ENCODE measurements at places on chromosomes 13 and 19.
A peak's percentile ranks its signal among the peaks of the same experiment; 100 is the strongest.

DNA sequence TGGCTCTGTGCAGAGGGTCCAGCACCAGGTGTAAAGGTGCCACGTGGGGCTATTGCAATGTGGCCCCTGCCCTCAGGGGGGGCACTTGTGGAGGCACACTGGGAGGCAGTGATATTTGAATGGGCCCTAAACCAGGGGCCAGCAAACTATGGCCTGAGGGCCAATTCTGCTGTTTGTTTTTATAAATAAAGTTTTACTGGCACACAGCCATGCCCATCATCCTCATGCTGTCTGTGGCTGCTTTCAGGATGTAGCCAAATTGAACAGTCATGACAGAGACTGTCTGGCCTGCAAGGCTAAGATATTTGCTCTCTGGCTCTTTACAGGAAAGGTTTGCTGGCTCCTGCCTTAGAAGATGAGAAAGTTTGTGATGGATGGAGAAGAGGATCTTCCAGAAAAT is 33.9 kb upstream of the RANBP3 start:
- no peak for DNase-seq

DNA sequence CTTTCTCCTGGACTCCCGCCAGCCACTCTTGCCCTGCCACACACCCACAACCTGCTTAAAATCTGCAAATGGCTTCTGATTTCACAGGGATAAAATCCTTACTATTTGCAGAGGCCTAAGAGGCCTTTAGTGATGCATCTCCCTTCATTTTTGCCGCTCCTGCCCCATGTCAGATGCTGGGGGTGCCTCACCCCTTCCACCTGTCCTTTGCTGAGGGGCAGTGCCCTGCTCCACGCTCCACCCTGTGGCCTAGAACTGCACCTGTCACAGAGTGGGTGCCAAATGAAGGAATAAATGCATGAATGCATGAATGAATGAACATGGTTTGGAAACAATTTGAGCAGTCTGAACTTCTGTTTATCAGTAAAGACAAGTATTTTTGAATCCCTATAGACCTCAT is 34.1 kb upstream of the UQCRFS1 start:
- no peak for DNase-seq

GRCh38 chr19:10961073-10961860 is 437 bp downstream of the SMARCA4 start:
- DNase-seq: no peak

DNA sequence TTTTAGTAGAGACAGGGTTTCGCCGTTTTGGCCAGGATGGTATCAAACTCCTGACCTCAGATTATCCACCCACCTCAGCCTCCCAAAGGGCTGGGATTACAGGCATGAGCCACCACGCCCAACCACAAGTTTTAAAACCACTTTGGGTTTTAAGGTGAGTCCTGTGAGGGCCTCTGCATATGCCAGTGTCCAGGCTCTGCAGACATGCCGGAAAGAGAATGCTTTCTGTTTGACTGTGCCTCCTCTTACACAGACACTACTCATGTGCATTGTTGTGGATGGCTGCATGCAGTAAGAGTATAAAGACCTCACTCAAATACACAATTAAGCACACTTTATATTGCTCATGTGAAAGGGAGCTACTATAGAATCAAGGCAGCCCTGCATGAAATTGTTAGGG is 20.8 kb upstream of the SLC25A30 start:
- no peak for DNase-seq

- no peak for DNase-seq
Measured at GRCh38 chr13:39888865-39889810, 233.7 kb downstream of the COG6 start.

- no peak for DNase-seq
Measured at GRCh38 chr19:10812902-10813404, 23.1 kb downstream of the TMED1 start.

DNA sequence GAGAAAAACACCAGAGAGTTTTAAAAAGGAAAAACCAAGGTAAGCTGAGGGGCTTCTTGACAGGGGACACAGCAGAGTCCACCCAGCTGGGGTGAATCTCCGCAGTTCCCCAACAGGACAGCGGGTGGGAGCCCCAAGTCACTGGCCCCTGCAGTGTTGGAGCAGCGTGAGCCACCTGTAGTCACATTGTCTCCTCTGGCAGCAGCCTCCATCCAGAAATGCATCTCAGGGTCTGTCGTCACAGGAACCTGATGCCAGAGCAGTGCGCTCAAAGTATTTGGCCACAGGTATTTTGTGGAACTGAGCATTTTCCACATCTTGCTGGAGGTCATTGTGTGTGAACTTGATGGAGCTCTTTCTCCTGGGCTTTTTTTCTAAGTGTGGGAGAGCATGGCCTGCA is 24.7 kb downstream of the CHAMP1 start:
- DNase-seq: no peak

- DNase-seq: no peak
Measured at GRCh38 chr13:59562924-59563323, 600.8 kb downstream of the DIAPH3 start.

DNA sequence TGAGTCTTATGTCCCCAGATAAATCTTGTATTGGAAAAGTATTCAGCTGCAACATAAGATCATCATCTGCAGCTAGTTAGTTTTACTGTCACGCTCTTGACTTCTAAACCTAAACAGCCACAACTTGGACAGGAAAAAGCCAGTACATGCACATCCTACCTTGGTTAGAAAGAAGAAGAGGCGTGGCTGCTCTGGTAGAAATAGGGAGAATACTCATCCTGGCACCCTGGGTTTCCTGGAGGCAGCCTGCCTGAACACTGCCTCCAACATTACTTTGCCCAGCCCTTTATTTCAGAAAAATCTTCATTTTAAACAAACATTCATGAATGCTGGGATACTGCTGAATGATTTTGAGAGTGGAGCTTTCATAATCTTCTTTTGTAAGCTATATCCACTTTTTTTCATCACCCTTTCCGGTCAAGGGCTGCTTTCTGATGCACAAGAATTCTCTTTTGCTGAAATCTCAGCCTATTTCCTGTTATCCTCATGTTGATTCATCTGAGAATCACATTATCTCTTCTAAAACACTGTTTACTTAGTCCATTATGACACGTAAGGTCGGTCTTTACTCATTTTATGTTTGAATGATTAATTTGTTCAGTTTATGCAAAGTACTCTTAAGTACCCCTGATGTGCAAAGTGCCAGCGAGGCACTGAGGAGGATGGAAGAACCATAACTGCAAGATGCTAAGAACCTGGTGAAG is 55.2 kb downstream of the STARD13 start:
- DNase-seq: no peak

GRCh38 chr13:52921194-52921593 is 72.8 kb upstream of the PCDH8 start:
- no peak for DNase-seq

GRCh38 chr13:73138638-73139491 is 80.1 kb downstream of the KLF5 start:
- DNase-seq: no peak

DNA sequence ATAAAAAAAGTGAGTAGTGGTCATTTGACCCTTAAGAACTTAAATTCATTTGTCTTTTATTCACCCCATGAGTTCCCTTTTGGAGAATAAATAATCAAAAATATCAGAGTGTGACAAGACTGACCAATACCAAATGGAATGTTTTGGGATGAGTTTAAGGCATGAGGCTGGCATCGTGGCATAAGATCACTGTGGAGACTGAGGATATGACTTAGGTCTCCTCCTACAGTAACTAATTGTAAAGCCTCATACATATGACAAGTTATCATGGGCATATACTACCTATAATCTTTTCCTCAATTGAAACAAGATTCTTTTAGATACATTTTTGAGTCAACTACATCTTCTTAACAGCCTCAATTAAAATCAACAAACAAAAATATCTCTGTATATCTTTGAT is 782.0 kb downstream of the SLITRK1 start:
- no peak for DNase-seq

- no peak for DNase-seq
Measured at GRCh38 chr19:29563486-29564101, 37.8 kb downstream of the VSTM2B start.

GRCh38 chr13:27348461-27348860 is 76.0 kb upstream of the GTF3A start:
- DNase-seq: no peak

- no peak for DNase-seq
Measured at GRCh38 chr13:107765724-107766401, 449.5 kb downstream of the LIG4 start.

GRCh38 chr13:42699912-42700311 is 81.5 kb upstream of the FAM216B start:
- DNase-seq: no peak

DNA sequence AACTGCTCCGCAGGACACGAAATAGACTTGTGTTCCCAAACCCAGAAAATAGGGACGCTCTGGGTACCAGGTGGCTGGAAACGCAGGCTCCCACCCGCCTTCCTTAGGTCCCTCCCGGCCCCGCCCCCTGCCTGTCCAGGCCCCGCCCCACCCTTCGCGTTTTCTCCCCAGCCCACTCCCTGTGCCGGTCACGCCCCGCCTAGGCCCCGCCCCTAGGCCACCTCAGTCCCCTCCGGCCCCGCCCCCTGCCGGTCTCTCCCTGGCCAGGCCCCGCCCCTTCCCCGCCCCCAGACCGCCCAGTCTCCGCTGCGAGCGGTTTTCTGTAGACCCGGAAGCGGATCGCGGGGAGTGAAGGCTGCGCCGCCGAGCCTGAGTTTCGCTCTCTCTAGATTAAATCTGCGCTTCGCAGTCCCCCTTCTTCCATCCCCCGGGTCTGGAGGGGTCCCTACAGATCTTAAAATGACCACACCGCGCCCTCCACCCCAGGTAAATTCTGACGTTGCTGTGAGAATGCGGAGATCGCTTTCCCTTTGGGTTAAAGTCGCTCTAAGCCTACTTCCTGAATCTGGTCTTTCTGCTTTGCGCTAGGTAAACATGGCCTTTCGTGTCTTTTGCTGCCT is 3.7 kb upstream of the ZNF665 start:
- peak; percentile 100 for DNase-seq

GRCh38 chr19:5498830-5499550 is 43.8 kb downstream of the ZNRF4 start:
- no peak for DNase-seq

DNA sequence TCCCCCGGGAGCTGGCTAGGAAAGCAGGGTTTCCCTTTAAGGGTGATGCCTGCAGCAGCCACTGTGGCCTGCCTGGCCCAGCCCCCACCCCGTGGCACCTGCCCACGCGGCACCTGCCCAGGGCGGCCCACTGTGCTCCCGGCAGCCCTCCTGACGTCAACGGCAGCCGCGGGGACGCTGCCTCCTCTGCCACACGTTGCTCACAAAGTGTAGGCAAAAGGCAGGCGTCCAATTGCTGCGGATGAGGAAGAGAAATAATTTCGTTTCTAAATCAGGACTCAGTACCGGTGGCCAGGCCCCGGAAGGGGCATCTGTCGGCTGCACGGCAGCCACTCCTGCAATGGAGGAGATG is 122.3 kb downstream of the URI1 start:
- DNase-seq: peak; percentile 34

DNA sequence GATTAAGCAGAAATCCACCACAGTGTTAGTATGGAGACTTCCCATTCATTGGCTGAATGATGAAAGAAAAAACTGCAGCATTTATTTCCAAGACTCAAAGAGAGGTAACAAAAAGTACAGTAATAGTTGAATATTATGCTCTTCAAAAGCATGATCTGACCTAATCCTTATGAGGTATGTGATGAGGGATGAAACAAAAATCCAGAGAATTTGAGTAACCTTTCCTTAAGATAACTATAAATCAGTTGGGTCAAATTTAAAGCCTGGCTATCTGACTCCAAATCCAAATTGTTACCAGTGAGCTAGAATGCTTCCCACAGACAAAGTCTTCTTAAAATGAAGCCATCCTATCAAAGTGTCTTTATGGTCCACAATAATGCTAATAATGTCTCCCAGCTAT is 38.1 kb downstream of the NUFIP1 start:
- DNase-seq: no peak

DNA sequence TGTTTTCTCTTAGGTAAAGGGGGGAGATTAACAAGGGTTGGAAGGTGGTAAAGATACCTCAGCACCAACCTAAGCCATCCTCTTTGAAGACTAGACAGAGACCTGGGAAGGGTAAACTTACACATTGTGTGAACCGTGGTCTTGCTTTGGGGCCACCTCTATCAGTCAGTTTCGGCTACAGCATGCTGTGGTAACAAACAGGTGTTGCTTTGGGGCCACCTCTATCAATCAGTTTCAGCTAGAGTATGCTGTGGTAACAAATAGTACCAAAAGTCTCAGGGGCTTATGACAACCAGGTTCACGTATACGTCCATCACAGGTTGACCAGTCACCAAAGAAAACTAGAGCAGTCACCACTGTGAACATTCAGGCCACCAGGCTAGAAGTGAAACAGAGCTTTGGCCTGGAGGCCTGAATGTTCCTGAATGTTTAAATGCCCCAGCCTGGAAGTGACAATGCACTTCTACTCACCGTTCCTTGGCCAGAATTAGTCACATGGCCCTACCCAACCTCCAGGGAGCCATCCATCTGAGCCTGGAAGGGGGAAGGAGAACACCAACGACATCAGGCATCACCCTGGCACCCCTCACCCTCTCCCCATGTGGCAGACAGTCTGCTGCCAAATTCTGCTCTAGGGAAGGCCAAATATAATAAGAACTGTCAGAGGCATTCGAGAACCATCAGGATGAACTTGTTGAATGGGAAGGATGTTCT is 3.8 kb downstream of the FXYD7 start:
- DNase-seq: no peak

DNA sequence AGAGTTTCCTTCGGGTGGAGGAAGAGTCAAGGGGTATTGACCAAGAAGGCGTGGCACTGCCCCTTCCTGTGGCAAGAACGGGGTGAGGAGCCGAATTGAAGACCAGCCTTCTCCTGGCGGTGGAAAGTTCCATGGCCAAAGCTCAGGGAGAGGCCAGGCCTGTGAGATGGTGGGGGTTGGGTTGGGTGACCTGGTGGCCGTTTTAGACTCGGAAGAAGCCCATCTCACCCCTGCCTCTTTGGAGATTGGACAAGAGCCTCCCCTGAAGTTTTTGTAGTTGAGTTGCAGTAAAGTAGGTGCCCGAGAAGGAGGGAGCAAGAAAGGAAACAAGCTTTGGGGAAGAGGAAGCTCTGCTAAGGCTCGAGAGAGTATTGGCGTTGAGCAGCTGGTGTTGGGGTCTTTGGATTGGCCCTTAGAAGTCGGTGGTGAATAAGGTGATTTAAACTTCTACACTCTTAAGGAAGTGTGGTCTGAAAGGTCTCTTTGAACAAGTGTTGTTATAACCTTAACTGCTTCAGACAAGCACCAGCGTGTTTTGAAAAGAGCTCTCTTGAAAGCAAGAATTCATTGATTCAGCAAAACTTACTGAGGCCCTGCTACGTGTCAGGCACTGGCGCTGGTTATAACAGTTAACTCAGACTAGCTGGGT is 964 bp downstream of the SPINT2 start:
- no peak for DNase-seq

DNA sequence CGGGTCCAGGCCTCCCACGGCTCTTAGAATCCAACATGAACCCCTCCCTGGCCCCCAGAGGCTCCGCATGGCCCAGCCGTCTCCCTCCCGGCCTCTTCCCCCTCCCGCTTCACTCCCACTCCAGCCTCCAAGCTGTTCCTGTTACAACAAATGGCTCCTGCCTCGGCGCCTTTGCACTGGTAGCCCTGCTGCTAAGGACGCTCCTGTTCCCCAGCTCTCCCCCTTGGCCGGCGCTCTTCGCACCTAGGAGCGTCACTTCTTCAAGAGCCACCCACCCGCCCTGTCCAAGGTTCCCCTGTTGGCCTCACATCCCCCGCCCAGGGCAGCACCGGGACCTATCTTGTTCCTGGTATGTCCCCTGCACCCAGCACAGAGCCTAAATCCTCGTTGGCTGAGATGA is 9.4 kb downstream of the CCDC124 start:
- no peak for DNase-seq

- DNase-seq: no peak
Measured at GRCh38 chr13:53013113-53013512, 15.5 kb upstream of the OLFM4 start.
